ENCODE measurements at places on chromosomes 7 and 10.

- no peak for DNase-seq
These were observed 179.4 kb upstream of the IGFBP3 start for GRCh38 chr7:46100521-46100920.

DNA sequence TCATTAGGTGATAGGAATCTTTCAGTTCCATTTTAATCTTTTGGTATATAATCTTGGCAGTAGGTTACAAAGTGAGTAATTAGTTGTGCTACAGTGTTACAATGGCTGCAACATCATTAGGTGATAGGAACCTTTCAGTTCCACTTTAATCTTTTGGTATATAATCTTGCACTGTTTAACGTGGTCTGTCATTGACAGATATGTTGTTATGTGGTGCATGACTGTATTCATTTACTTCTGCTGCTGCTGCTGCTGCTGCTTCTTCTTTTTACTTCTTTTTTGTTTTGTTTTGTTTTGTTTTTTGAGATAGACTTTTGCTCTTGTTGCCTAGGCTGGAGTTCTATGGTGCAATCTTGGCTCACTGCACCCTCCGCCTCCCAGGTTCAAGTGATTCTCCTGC lies 28.6 kb downstream of the ST7 start:
- DNase-seq: no peak

DNA sequence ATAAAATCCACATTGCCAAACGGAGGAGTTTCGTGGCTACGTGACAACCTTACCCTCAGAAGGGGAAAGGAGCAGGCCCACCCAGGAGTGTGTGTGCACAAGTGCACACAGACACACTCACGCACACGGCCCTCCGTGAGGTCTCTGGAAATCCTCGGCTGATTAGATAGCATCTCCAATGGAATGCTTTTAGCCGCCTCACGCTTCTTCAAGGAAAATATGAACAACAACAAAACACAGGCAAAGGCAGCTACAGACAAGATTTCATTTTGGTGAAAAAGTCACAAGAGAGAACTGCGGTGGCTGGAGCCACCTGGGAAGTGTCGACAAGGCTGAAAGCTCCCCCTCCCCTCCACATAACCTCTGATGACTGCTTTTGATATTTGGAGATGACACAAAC lies 391.8 kb upstream of the MKI67 start:
- no peak for DNase-seq

- no peak for DNase-seq
These were observed 7.4 kb upstream of the CYCS start for GRCh38 chr7:25132430-25132829.

- no peak for DNase-seq
These were observed 179.0 kb downstream of the PTEN start for GRCh38 chr10:88042160-88043100.

DNA sequence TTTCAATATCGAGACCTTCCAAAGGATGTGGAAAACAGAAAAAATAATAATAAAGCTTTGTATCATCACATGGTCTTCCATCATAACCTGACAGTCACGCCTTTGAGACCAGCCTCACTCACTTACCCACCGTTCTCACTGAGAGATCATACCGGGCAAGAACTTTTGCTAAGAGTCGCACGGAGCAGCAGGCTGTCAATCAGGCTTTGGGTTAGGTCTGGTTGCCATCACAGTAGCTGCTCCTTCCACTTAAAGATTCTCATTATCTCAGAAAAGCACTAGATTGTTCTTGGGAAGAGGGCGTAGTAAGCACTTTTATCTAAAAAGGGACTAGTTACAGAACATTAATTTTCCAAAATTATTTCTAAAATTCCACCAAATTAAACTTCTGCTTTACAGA lies 2.0 kb downstream of the RELN start:
- DNase-seq: no peak

Data from stimulated activated CD4-positive, alpha-beta T cell treated with anti-CD3 and anti-CD28 coated beads, Interleukin-12 subunit alpha, Interleukin-12 subunit beta, amount 100 ng/mL, for 24 hours (primary cell).